ENCODE measurements at places on chromosomes 3 and 15. TPM values are rescaled to one million over a fixed set of nuclear protein-coding genes. Genes with fewer than 3 reads are reported as not detected.

Gene KBTBD8
- 16.0 TPM for total RNA-seq

GRCh38 chr3:62261736-62262135 is 111.6 kb downstream of the FEZF2 start:
- H3K4me1 ChIP-seq: no peaks in the 10 kb centered on the region
- DNase-seq: no peak
- no peaks in the 10 kb centered on the region for H3K36me3 ChIP-seq

- no peak overlapping the region for H3K27ac ChIP-seq
- H3K4me3 ChIP-seq: no peak overlapping the region
- peaks cover 28% of the 10 kb centered on the region for H3K27me3 ChIP-seq
- H3K4me1 ChIP-seq: no peaks in the 10 kb centered on the region
- no peaks in the 10 kb centered on the region for H3K36me3 ChIP-seq
- no peak for DNase-seq
These were observed 80.7 kb upstream of the SPRED1 start for GRCh38 chr15:38171973-38172372.

GRCh38 chr3:68984011-68984530 is 29.4 kb downstream of the EOGT start:
- H3K4me1 ChIP-seq: peaks cover 4% of the 10 kb centered on the region
- H3K4me3 ChIP-seq: no peak overlapping the region
- H3K36me3 ChIP-seq: peaks cover 68% of the 10 kb centered on the region
- no peaks in the 10 kb centered on the region for H3K27me3 ChIP-seq
- H3K27ac ChIP-seq: no peak overlapping the region

DNA sequence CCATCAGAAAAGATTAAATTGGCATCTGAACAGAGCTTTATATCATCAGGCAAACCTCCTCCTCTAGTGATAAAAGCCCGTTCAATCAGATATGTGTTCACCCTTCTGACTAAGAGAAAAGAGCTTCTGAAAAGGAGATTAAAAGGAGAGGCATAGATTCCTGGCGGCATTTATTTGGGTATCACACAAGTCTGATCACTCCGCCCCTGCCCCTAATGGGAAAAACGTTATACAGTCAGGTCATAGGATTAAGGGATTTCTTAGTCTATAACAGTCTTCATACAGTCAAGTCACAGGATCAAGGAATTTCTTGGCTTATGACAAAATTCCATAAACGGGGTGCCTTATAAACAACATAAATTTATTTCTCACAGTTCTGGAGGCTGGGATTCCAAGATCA is 295.4 kb upstream of the SATB1 start:
- H3K4me1 ChIP-seq: peaks cover 72% of the 10 kb centered on the region
- H3K27ac ChIP-seq: no peak overlapping the region
- no peak overlapping the region for H3K4me3 ChIP-seq
- H3K36me3 ChIP-seq: peaks cover 42% of the 10 kb centered on the region
- DNase-seq: no peak

- H3K27me3 ChIP-seq: no peaks in the 10 kb centered on the region
- peak overlapping the region; percentile 82 for H3K4me3 ChIP-seq
- peaks cover 30% of the 10 kb centered on the region for H3K36me3 ChIP-seq
- peaks cover 45% of the 10 kb centered on the region for H3K4me1 ChIP-seq
- no peak overlapping the region for H3K27ac ChIP-seq
These were observed 1.5 kb downstream of the NICN1 start for GRCh38 chr3:49427586-49427985.

- no peak for DNase-seq
- peaks cover 18% of the 10 kb centered on the region for H3K4me1 ChIP-seq
- H3K4me3 ChIP-seq: no peak overlapping the region
- no peaks in the 10 kb centered on the region for H3K27me3 ChIP-seq
- H3K27ac ChIP-seq: no peak overlapping the region
These were observed 10.6 kb downstream of the LSG1 start for GRCh38 chr3:194661374-194661773.

DNA sequence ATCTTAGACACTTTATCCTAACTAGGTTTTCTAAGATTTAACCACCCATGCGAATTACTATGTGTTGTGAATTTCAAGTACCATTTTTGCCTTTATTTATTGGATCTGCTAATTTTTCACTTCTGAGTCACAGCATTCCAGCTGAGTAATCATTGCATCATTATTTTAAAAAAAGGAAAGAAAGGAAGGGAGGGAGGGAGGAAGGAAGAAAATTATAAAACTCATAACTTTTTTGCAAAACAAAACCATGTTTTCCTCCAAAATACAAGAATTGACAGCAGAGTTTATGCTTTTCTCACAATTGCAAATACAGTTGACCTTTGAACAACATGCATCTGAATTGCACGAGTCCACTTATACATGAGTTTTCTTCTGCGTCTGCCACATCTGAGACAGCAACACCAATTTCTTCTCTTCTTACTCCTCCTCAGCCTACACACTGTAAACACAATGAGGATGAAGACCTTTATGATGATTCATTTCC is 651.4 kb upstream of the NECTIN3 start:
- H3K4me1 ChIP-seq: no peaks in the 10 kb centered on the region
- no peak for DNase-seq
- no peak overlapping the region for H3K27ac ChIP-seq
- H3K27me3 ChIP-seq: no peaks in the 10 kb centered on the region
- no peaks in the 10 kb centered on the region for H3K36me3 ChIP-seq
- no peak overlapping the region for H3K4me3 ChIP-seq
